ENCODE measurements at places on chromosomes 12 and 14.
A peak's percentile ranks its signal among the peaks of the same experiment; 100 is the strongest.

DNA sequence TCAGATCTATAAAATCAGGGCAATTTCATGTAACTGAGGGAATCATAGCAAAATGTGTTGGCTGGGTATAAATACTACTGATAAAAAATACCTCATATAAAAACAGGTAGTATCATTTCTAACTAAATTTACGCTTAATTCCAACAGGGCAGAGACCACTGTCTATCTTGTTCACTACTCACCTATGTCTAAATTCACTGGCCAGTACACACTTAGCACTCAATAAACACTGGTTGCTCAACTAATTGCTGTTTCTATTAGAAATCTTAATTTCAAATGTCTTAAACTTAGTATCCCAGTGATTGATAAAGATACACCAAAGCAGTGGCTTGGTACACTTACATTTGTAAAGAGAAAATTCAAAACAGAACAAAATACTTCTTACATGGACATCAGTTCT, 55.6 kb downstream of the HNRNPC start:
- no peak for DNase-seq

- DNase-seq, result no peak
Observed at GRCh38 chr12:3992945-3993344, 119.7 kb upstream of the PARP11 start.

DNA sequence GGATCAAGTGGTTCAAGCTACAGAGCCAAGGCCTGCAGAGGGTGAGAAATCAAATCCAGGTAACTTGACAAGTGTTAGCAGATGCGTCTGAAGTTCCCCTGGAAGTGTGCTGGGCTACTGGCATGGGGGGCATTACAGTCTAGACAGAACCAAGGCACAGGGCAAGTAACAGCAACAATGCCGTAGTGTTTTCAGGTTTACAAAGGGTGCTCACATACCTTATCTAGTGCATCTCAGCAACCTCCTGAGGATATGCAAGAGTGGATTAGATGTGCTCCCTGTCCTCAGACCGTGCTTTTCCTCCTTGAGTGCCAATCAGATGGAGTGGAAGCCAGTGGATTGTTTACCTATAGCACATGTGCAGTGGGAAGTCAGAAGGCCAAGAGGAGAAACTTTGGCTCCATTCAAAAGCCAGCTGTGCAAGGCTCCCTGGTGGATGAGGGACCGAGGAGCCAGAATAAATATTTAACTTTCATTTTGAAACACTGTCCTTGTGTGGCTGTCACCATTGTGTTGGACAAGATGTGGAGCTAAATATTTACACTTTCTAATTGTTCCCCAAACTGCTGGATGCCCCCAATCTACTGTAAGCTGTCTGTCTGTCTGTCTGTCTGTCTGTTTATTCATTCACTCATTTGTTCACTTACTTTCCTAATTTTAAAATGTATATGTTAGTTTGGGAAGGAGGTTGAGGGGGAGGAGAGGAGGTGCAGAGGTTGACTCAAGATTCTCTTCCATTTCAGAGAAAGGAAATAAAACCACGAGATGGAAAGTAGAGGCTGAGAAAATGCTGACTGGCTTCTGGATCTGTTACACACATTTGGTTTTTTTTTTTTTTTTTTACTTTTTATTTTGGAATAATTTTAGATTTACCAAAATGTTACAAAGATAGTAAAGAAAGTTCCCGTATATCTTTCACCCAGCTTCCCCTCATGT, 184.0 kb upstream of the PARP11 start:
- no peak for DNase-seq

DNA sequence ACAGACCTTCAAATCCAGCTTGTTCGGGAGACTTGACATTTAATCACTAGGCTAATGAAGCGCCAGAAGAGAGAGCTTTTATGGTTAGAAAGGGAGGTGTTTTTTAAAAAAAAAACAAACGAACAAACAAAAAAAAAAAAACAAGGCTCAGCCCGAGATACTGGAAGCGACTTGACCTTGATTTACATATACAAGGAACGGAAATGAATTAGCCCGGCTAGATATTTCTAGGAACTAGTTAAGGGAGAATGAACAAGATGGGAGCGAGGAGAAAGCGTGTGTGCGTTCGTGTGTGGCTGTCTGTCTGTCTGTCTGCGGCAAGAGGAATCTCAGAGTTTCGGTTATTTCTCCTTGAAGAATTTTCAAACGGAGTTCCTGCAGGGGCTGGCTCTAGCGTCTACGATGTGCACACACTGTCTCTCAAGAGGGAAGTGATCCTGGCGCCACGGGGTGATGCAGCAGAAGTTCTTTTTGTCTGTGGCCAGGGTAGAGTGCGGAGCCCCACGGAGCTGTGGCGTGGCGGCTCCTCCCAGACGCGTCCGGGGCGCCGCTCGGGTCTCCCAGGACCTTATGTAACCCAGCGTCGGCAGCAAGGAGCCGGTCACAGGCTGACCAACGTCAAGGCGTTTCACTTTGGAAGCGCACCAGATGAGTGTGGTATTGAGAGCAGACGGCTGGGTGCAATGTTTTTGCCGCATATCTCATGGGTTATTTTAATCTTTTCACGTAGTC, 18.8 kb downstream of the SOCS2 start:
- peak; percentile 34 for DNase-seq

DNA sequence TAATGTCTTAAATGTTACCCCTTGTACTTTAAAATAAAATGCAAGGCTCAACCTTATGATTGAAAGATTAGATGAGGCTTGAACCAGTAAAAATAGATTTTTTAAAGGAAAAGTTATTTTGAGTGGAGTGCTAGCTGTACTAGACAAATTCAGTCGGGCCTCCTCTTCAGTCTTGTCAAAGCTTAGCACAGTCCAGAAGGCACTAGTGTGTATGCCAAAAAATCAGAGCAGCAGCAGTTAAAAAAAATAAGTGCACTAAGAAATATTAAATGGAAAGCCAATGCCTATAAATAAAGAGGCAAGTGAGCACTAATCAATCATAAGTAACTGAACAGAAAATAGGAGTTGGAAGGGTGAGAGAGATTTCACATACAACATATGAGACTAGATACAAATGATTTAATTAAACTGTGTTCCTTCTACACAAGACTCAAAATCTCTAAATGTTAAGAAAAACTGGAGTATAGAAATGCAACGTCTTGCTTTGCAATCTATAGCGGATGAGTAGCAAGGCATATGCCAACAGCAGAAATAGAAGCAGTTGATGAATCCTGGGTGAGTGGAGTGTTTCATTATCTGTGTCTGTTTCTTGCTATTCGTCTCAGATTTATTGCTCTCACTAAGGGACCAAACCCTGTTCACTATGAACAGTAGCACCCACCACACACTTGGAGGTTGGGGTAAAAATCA, 172.1 kb downstream of the ETNK1 start:
- no peak for DNase-seq

GRCh38 chr12:109981311-109981710, 14.9 kb downstream of the GIT2 start:
- DNase-seq, result peak; percentile 66

DNA sequence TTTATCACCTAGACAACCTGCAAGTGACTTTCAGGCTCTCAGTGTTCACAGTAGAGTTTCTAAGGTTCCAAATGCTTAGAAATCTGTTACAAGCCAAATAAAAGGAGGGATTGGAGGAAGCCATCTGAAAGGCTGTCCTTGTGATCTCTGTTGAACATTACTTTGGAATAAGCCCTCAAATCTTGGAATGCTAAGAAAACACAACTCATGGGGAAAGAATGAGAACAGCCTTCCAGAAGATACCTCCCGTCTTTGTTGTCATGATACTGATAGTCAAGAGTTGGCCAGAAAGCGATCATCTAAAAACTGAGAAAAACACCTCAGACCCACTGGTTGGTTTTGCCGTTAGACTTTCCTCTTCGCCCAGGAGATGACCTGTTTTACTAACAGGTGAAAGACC, 44.4 kb upstream of the KCNK13 start:
- no peak for DNase-seq

DNA sequence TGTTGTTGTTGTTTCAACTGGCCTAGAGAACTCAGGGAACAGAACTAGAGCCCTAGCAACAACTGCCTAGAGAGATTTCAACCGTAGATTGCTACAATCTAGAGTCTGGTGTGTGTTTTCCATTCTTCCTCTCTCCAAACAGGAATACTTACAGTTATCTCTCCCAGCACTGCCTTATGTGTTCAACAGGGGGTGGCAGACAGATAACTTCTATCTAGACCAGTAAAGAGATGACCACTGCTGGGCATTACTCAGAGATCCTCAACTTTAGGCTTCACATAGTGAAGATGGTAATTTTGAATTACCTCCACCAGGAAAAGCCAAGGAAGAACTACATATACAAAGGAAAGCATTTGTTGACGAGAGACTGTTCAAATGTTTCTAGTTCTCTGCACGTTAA, 4.8 kb downstream of the TXNDC16 start:
- DNase-seq, result no peak

GRCh38 chr14:37592482-37593408, 2.3 kb downstream of the FOXA1 start:
- no peak for DNase-seq

DNA sequence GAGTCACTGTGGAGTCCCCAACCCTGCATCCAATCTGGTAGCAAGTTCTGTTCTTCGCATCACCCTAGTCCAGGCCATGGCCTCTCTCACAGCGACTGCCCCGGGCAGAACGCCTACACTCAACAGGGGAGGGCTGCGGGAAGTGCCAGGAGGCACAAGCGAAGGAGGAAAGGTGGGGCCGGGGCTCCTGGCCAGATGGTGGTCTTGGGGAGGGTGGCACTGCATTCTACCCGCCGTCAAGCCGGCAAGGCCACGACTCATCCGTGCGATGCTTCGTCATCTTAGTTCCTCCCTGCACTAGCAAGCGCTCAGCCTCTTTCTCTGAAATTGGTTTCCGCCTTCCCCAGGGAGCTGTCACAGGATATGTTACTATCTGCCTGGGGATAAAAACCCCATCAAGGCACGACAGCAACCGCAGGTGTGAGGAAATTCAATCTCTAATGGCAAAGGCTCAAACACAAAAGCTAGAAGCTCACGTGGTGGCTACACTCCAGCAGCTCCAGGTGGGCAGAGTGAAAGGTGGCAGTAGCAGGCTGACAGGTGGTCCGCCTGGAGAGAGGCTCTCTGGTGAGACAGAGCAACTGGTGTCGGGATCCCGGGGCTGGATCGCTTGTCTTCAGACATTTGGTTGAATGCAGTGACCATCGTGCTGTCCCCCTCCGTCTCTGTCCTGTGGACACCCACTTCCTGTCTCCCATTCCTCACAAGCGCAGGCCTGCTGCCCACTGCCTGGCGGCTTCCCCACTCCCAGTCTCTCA, 34.1 kb downstream of the ACADS start:
- DNase-seq, result no peak

DNA sequence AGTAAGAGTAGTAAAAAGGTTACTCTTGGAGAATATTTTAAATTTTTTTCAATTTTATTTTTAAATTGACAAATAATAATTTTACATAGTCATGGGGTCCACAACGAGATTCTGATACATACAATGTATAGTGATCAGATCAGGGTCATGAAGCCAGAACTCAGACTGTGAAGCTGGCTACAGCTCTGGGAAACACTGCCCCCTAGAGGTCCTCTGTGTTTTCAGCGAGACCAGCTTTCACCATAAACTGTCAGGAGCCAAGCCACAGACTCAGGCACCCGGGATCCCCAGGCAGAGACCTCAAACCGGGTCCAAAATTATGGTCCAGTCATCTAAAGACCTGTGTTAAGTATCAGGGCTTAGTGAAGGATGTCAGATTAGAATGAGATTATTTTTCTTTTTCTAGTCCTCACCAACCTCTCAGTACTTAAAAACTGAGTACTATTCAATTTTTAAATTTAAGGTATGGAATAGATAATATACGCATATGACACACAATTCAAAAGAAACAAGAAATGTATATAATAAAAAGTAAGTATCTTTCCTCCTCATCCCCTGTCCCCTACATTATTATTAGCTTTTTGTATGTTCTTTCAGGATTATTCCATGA, 397.1 kb downstream of the MDGA2 start:
- DNase-seq, result peak; percentile 54

- DNase-seq, result no peak
Observed at GRCh38 chr12:21913823-21914222, 27.4 kb downstream of the ABCC9 start.

GRCh38 chr14:53963320-53964227, 6.9 kb upstream of the BMP4 start:
- DNase-seq, result no peak

DNA sequence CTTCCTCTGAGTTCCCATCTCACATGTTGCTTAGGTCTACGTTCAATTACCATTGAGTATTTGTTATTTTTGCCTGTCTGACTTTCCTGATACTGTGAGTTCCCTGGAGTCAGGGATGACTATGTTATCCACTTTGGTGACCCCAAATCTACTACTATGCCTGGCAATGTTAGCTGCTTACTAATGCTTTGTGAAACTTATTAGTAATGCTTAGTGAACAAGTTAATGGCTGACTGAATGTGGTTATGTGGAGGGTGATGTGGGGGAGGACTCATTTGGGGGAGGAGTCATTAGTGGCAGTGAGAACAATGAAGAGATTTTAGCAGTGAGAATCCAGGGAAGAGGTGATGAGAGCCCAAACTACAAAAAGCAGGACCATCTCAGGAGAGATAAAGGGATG, 121.6 kb downstream of the KTN1 start:
- DNase-seq, result no peak

GRCh38 chr12:15709551-15709950, 79.6 kb downstream of the EPS8 start:
- no peak for DNase-seq

DNA sequence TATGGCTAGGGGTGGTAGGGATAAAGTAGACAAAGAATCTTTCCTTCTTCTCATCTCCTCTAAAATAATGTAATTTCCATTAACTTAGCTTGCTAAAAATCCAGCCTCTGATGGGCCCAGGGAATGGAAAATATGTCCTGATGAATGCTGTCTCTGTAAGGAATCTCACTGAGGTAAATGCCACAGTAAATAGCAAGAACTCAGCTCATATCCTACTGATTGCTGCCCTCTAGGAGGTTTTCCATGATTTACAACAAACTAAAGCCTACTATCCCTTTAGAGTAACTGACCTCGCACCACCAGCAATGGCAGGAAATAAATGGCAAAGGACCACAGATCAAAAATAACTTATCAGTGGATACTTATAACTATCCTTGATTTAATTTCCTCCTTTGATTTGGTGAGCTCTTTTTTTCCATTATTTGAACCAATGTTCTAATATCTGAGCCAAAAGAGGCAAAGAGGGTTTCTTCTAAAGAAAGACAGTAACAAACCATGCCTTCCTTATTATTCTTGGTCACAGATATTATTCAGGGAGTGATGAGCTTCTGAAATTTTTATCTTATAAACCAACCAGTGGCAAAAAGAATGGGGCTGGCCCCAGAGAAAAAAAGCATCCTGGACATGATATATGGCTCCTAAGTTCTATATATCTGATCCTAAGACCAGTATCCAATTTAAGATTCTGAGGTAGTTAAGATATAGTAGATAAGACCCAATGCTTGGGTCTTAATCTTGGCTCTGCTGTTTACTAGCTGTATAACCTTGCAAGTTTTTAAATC, 43.8 kb downstream of the SENP1 start:
- DNase-seq, result no peak

Data from activated CD4-positive, alpha-beta T cell treated with anti-CD3 and anti-CD28 coated beads, Interleukin-2, amount 50 U/mL, for 48 hours (primary cell).